ENCODE measurements at places on chromosomes 5 and 9.

- no peak for DNase-seq
Observed at GRCh38 chr5:72847439-72847838, 31.0 kb downstream of the TNPO1 start.

GRCh38 chr5:76811214-76811613 is 7.6 kb upstream of the F2RL1 start:
- no peak for DNase-seq

- peak; percentile 89 for DNase-seq
Observed at GRCh38 chr5:131634996-131635683, at the start of gene RAPGEF6. TSS of gene RAPGEF6 (minus strand) at chr5:131635229. CDS start at chr5:131635030, 199 bp downstream.

DNA sequence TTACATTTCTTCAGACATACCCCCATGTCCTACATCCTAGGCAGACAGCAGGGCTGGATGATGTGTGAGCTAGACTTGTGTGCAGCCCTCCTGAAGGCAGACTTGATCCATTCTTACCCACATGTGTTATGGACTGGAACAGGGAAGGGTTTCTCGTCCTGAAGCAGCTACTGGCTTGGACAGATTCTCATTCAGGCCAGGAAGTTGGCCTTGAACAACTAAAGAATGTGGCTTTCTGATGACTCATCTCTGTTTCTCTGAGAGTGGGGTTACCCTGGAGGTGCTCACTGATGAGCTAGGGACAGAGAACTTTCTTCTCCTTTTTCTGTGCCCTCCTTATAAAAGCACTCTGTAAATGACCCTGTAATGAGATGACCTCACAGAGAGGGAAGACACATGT is 246.5 kb downstream of the PCSK5 start:
- no peak for DNase-seq

- no peak for DNase-seq
Observed at GRCh38 chr5:33628796-33629195, 188.0 kb downstream of the TARS1 start.

DNA sequence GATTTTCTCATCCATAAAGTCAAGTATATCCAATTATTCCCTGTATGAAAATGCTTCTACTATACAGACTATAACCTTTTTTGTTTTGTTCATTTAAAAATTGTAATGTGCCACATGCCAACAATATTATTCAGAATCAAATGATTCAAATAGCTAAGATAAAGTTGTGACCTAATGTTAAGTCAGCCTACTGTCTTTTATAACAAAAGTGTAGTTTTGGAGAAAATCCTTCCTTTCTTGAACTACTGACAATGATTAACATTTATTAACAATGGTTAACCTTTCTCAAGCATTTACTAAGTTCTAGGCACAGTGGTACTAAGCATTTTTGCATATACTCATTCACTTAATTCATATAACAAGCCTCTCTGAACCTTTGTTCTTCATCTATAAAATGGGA is 25.0 kb downstream of the CSF2 start:
- no peak for DNase-seq

Data from activated T-helper 1 cell treated with anti-CD3 and anti-CD28 coated beads, Interleukin-2, amount 50 U/mL, for 16 hours (primary cell).